Myocyte (in vitro differentiated cells): ENCODE measurements at places on chromosomes 11 and 22.

GRCh38 chr22:37028692-37029674 lies 9.4 kb downstream of the MPST start:
- DNase-seq: no peak

DNA sequence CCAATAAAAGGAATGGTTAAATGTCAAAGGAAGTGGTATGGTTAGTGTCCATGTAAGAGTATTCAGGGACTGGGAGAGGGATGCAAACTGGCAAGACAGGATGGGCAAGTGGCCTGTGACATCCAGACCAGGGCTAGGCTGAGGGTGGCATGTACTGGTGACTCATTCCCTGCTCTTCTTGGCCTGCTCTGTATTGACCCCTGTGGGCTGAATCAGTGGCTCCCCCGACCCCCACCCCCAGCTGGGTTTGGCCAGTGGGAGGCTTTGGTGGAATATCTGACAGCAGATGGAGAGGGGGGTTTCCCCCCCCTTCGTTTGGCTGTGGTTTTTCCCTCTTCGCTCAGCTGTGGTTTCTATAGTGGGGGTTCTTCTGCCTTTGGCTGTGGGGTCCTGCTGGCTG lies 87.7 kb downstream of the CSNK2A3 start:
- peak; percentile 51 for DNase-seq

GRCh38 chr11:23995891-23996290 lies 501.0 kb upstream of the LUZP2 start:
- DNase-seq: no peak

DNA sequence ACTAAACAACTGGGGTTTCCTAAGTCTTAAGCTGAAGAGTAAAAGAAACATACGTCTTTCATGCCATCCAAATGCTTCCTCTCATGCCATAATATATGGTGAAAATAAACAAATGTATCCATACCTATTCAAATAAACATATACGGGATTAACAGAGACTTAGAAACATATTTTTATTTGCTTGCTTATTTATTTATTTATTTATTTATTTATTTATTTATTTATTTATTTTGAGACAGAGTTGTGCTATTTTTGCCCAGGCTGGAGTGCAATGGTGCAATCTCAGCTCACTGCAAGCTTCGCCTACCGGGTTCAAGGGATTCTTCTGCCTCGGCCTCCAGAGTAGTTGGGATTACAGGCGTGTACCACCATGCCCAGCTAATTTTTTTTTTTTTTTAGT lies 291.6 kb upstream of the CNTN5 start:
- no peak for DNase-seq

- DNase-seq: no peak
These were observed 65.4 kb upstream of the TTLL12 start for GRCh38 chr22:43252319-43252718.

DNA sequence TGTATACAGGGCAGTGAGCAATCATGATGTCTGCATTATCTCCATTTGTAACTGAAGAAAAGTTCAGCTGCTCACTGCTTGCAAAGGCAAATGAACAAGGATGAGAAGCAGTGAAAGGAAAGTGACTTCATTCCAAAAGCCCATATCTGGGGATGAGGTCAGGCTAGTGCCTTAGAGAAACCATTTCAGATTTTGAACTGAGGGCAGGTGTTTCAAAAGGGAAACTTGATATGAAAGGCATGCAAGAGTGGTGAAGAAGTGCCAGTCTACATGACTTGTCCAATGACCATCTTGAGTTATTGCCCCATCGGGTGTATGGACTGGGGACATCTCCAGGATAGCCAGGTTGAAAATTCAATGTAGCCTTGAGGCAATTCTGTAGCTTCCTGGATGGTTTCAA lies 7.3 kb upstream of the APOL4 start:
- DNase-seq: peak; percentile 86

GRCh38 chr11:10499874-10500601 lies 40.9 kb downstream of the RNF141 start:
- no peak for DNase-seq

DNA sequence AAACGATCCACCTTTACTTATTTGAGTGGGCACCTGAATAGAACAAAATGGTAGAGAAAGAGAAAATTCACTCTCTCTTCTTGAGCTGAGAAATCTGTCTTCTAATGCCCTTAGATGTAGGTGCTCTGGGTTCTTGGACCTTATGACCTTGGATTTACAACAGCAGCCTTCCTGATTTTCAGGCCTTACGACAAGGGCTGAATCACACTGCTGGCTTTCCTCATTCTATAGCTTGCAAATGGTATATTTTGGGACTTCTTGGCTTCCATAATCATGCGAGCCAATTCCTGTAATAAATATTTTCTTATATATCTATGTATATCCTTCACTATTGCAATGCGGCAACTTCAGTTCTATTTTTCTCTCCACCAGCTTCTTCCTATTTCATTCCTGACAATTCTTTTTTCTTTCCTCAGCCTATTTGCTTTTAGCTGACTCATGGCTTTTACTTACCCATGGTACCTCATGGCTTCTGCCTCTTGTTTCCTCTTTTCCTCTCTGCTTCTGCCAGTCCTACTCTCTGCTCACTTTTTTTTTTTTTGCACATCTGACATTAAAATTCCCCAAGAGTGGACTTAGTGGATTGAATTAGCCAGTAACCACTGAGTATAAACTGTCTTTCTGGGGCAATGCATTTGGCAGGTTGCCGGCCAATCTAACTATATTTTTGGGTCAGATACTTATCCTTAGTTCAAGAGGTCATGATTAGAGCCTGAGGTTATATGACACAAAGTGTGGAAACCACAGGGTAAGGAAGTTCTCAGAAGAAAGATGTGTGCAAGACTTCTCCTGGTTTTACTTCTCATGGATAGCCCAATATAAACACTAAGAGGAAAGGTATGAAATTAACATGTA lies 359.5 kb downstream of the TMEM135 start:
- DNase-seq: no peak
